ENCODE measurements at places on chromosomes 11 and 22.

GRCh38 chr11:45929486-45930030 is 7.1 kb downstream of the LARGE2 start:
- H3K4me3 ChIP-seq: no peak overlapping the region
- no peak overlapping the region for H3K27ac ChIP-seq
- no peaks in the 10 kb centered on the region for H3K36me3 ChIP-seq
- H3K27me3 ChIP-seq: no peaks in the 10 kb centered on the region

DNA sequence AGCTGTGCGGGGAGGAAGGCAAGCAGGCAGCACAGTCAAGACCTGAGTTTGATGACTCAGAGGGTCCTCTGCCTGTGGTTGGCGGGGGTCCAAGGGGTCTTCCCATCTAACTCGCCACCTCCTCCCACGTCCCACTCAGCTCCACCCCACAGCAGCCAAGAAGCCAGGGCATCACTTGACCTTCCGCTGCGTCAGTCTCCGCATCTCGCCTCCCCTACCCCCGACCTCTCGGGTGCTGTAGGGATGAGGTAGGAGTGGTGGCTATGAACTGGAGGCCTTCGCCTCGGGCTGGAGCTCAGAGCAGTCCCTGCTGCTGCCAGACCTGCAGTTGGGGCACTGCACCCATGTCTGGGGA is 90.6 kb downstream of the CDKN1C start:
- H3K36me3 ChIP-seq: no peaks in the 10 kb centered on the region
- H3K27ac ChIP-seq: no peak overlapping the region
- H3K4me1 ChIP-seq: no peaks in the 10 kb centered on the region
- H3K27me3 ChIP-seq: no peaks in the 10 kb centered on the region
- DNase-seq: no peak

DNA sequence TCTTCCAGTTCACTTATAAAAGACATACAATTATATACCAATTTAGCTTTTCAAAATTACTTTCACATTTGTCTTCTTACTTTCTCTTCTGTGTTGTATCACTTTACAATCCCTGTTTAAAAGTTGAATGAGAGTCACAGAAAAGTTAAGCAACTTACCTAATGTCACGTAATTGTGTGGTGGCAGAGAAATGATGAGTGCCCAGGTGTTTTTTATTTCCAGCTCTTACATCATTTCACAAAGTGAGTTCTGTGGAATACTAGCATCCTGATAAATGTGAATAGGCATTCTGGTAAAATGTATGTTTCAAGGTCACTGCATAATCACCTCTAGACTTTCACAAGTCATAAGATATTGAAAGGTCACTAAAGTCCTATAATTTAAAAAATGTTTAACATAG is 133.0 kb upstream of the FIBIN start:
- no peak overlapping the region for H3K4me3 ChIP-seq
- no peak overlapping the region for H3K27ac ChIP-seq
- H3K36me3 ChIP-seq: no peaks in the 10 kb centered on the region
- no peaks in the 10 kb centered on the region for H3K4me1 ChIP-seq
- no peak for DNase-seq

DNA sequence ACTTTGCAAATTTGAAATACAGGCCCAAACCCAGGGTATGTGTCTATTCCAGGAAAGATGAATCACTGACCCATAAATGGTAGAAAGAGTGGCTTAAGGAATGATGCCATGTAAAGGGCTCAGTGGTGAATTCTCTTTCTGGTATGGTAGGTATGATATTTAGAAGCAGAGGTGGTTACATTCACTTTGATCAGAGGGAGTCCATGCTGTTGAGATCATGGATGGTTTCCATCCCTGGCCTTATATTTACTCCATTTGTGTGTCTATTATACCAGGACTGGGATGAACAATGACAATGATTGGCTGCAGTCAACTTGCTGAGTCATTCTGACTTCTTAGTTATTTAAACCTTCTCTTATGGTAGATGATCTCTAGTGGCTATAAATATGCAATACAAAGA is 419.8 kb upstream of the LRRC4C start:
- peak; percentile 0 for DNase-seq
- H3K4me1 ChIP-seq: no peaks in the 10 kb centered on the region
- H3K4me3 ChIP-seq: no peak overlapping the region
- no peaks in the 10 kb centered on the region for H3K27me3 ChIP-seq
- no peaks in the 10 kb centered on the region for H3K36me3 ChIP-seq

DNA sequence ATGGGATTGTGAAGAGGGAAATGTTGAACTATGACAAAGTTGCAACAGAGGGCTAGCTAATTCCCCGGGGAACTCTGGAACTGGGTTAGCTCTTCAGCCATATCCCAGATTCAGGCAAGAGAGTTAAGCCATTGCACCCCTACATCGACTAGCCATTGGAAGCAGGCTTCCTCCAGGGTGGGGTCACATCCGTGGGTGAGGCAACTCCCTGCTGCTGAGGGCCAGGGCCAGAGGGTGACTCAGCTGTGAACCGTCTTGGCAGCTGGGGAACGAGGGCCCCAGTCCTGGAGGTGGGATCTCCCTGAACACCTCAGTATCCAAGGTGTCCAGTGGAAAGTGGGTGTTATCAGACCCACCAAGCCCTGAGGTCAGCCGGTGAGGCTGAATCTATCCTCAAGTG is 41.1 kb downstream of the RPS6KA4 start:
- DNase-seq: no peak
- peaks cover 3% of the 10 kb centered on the region for H3K4me1 ChIP-seq
- H3K27ac ChIP-seq: no peak overlapping the region
- no peaks in the 10 kb centered on the region for H3K36me3 ChIP-seq

GRCh38 chr11:84790849-84791427 is 836.2 kb downstream of the DLG2 start:
- H3K36me3 ChIP-seq: no peaks in the 10 kb centered on the region
- no peak overlapping the region for H3K27ac ChIP-seq
- no peak overlapping the region for H3K4me3 ChIP-seq
- DNase-seq: no peak

GRCh38 chr11:60064111-60064510 is 7.6 kb downstream of the MS4A3 start:
- H3K4me3 ChIP-seq: no peak overlapping the region
- no peak for DNase-seq
- no peak overlapping the region for H3K27ac ChIP-seq
- no peaks in the 10 kb centered on the region for H3K36me3 ChIP-seq
- no peaks in the 10 kb centered on the region for H3K4me1 ChIP-seq
